ENCODE measurements at places on chromosomes 12 and 14.

DNA sequence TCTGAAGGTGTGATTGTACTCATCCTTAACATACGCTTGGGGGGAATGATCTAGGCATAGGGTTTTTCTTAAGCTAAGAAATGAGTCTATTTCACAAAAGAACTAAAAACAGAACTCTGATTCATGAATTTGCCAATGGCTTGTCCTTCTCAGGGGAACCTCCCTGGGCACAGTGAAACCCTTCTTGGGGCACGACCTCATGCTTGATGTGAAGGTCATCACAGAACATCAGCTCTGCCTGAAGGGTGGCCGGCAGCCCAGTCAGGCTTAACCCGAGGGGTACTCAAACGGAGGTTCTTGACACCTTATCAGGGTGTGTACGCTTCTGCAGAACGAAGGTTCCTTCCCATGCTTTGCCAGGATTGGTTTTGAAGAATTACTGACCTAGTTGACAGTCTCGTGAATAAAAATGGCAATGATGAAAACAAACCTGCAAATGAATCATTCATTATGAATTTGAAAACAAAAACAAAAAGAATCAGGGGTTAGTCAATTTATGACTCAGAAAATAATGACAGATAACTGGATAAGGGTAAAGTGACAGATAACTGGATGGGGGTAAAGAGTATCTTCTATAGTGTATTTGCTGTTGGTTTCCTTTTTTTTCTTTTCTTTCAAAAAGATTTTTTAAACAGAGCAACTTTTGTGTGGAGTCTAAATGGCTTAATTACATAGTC lies 86.4 kb downstream of the GALNT8 start:
- no peak for DNase-seq

DNA sequence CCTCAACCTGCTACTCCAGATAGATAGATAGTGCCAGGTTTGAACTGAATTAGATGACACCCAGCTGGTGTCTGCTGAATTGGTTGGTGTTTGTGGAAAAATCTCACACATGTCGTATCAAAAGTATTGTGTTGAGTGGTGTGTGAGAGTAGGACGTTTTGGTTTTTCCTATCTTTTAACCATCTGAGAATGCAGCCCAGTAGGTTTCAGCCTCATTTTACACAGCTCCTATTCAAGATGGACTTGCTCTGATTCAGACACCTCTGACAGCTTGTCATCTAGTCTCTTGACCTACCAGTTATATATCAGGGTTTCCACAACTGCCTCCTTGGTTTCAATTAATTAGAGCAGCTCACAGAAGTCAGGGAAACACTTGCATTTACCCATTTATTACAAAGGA lies 254.4 kb downstream of the KTN1 start:
- no peak for DNase-seq

GRCh38 chr12:23221066-23221465 lies 596.1 kb downstream of the ETNK1 start:
- no peak for DNase-seq

GRCh38 chr12:16531621-16532020 lies 74.3 kb downstream of the LMO3 start:
- no peak for DNase-seq

GRCh38 chr12:132020292-132020691 lies 70.5 kb downstream of the EP400 start:
- no peak for DNase-seq

DNA sequence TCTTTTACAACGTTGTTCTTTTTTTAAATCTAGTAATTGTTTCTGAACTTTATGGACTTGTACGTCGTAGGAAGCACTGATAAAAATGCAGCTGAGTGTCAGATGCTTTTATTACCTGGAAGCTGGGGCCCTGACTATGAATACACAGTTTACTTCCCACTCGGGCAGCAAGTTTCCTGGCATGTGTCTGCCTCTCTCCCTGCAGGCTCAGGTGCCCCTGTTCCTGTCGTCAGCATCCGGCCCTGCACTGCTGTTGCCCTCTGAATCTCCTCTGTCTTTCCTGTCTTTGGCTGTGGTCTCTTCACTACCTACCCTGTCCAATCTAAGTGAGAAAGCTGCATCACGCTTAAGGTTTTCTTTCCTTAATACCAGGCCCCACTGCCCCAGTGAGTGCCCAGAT lies 75.8 kb downstream of the PELI2 start:
- DNase-seq = no peak

DNA sequence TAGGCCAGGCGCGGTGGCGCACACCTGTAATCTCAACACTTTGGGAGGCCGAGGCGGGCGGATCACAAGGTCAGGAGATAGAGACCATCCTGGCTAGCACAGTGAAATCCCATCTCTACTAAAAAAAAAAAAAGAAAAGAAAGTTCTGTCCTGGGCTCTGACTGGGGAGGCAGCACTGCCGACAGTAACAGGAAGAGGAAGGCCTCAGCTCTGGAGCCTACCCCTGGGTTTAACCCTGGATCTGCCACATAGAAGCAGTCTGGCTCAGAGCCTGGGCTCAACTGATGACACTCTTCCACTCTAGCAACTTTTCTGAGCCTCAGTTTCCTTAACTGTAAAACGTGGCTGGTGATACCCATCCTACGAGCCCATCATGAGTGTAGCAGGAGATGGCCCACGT lies 60.5 kb downstream of the ACTN1 start:
- DNase-seq = no peak

GRCh38 chr12:94121886-94122285 lies 26.5 kb upstream of the PLXNC1 start:
- DNase-seq = no peak

GRCh38 chr14:101119830-101120571 lies 216.5 kb upstream of the RTL1 start:
- no peak for DNase-seq

- DNase-seq = no peak
Measured at GRCh38 chr12:15334225-15334624, 11.9 kb downstream of the PTPRO start.

GRCh38 chr14:102734436-102734835 lies 42.8 kb upstream of the TRAF3 start:
- no peak for DNase-seq

DNA sequence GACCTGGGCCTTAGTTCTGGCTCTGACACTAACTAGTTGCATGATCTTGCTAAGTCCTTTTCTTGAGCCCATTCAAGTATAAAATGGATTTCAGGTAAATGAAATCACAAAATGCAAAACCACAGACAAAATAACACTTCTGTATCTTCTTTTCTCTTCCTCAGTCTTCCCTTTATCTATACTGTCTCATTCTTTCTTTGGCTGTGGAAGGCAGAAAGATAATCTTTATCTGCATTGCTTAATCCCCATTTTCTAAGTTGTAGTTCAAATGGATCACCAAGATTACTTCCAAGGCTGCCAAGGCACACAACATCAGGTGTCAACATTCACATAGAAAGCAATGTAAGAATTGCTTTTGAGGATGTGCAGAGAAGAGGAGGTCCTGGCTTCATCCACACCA lies 30.3 kb downstream of the TESPA1 start:
- no peak for DNase-seq

DNA sequence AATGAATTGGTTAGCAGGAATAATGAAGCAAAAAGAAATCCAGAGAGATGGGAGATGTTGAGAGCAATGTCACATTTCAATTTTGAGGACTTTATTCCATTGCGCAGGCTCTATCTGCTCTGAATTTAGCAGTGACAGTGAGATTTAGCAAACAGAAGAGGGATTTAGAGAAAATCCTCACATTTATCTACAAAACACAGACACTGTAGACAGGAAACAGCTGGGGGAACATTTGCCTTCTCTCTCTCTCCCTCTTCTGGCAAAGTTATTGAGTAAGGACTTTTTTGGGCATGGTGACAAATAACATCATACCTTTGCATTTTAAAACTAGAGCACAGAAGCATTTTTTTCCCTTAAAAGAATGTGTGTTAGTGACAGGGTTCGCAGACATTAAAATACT lies at the start of gene IGF1:
IGF1 (minus strand) TSS at position 158 of the 400 bp plus-strand sequence. CDS start 182 bp downstream, outside the sequence.
- DNase-seq = no peak

DNA sequence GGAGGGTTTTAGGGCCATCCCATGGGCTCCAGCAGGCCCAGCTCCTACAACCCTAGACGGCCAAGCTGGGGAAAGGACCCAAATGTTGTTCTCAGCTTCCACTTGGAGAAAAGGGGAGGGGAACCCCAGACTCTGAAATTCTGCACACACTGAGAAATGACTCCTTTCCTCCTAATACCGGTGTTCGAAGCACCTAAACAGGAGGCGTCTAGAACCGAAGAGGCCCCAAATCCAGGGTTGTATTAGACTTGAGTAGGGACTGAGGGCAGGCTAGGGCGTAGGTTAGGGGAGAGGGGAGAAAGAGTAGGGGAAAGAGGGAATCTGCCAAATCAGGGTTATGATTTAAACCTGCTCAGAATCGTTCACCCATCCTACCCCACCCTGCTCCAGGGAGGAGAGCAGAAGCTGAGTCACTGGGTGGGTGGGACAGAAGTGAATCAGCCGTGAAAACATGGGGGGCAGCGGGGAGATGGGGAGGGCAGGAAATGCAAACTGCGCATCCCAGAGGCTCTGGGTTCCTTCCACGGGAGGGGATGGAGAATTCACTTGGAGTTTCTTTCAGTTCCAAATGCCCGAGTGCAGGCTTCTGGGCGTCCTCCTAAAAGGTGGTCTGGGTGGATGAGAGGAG lies 1.0 kb downstream of the IGFBP6 start:
- no peak for DNase-seq

GRCh38 chr12:64860446-64860998 lies 36.1 kb downstream of the TBC1D30 start:
- no peak for DNase-seq

DNA sequence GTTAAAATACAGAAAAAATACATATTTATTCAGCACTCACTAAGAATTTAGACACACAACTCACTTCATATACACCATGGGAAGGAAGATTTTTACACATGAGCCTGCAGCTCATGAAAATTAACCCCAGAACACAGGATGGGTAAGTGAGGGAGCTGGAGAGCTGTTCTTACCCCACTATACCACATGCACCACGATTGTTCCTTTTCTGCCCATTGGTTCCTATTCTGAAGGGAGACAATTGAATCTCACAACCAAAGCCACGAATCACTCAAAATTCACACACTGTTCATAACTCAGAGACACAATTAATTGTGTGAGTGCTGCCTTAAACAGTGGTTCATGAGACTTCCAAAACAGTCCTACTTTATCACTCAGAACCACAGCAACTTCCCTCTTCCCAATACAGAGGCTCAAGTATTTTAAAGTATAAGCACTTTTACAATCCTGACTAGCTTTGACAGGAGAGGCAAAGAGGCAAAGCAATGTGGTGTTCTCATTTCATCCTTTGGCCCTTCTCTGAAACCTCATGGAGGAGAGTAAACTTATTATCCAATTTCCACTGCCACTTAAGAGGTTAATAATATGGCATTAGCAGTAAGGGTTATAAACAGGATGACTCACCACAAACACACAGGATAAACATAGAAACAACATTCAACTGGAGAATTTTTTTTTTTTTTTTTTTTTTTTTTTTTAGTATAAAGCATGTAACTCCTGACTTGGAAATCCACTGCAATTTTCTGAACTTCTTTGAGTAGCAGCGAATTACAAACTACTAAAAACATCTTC lies 59.5 kb downstream of the ITPR2 start:
- no peak for DNase-seq

GRCh38 chr12:13986031-13986430 lies 4.6 kb upstream of the GRIN2B start:
- no peak for DNase-seq

DNA sequence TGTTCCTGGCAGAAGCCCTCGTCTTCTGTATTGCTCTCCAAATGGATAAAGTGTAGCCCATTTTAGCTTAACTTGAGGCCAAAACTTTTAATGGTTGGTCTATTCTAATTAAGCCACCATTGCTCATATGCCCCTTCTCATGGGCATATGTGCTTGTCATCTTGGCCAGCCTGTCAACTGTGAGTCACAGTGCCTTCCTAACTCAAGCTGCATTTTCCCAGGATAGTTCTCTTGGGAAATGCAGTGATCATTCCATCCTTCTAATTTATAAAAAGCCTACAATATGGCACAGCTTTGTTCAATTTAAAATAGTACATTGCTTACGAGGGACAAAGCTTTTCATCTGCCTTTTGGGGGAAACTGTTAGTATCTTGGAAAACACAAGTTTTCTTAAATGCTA lies 6.6 kb downstream of the PTHLH start:
- DNase-seq = no peak

DNA sequence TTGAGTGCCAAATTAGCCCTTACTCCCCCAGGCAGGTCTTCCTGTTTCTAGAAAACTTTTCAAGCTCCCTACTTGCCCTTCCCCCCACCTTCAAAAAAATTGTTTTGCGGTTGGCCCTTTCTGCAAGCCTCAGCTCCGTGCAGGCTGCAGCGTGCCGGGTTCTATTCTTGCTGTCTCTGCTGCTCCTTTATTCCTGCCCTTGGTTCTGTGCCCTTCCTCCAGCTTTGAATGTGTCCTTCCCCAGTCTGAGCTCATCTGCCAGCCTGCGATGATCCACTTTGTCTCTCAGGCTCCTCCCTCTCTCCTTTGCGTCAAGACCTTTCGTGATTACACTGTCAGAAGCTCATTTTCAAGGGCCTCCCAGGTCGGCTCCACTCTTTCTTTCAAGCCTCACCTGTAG lies 98.6 kb downstream of the IRF2BPL start:
- peak; percentile 79 for DNase-seq

DNA sequence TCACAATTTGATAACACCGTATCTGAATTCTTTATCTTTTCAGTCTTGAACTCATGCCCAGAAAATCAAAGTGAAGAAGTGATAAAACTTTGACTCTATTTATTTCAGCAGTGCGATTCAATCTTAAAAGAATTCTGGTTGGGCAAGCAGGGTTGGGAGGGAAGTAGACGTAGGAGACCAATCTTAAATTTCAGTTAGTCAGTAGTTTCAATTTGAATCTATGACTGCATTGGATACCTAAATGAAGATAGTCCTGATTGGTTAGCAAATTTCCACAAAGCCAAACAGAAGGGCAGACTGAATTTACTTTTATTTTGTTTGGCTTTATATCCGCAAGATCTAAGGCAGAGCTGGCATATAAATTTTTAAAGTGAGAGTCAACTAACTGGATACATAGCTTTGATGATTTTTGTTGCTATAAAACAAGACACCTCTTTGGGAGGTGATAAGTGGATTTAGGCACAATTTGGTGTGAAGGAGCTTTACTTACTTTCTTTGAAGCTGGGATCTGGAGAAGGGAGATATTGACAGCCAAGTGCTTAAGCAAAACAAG lies 2.6 kb downstream of the ACSS3 start:
- no peak for DNase-seq

GRCh38 chr12:111444925-111445725 lies 39.4 kb downstream of the SH2B3 start:
- DNase-seq = peak; percentile 80

- DNase-seq = no peak
Measured at GRCh38 chr12:40313928-40314327, 89.1 kb downstream of the LRRK2 start.

- DNase-seq = no peak
Measured at GRCh38 chr14:29390081-29390832, 537.4 kb downstream of the PRKD1 start.

- DNase-seq = no peak
Measured at GRCh38 chr12:51913071-51914033, 6.0 kb downstream of the ACVRL1 start.

GRCh38 chr12:12892681-12893141 lies 1.3 kb downstream of the GPRC5A start:
- DNase-seq = no peak

GRCh38 chr12:131737150-131737827 lies 26.4 kb downstream of the SFSWAP start:
- DNase-seq = no peak
